ENCODE measurements at places on chromosomes 5 and 9.
A peak's percentile ranks its signal among the peaks of the same experiment; 100 is the strongest.

- no peak for DNase-seq
Measured at GRCh38 chr5:57450991-57451876, 31.4 kb downstream of the ACTBL2 start.

DNA sequence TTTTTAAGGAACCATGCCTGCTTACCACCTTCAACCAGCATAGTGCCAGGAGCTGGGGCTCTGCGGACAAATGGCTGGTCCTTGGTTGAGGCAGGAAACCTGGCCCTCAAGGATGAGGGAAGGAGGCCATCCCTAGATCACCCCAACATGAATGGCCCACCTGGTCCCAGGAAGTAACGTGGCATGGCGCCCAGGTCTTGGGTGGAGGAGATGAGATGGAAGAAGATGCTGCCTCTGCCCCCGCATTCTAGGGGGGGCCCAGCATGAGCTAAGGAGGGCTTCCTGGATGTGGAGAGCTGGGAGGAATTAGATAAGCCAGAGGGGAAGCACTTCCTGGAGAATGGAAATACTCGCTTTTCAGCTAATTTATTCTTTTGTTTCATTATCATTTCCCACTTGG lies 95.0 kb downstream of the DAB2IP start:
- DNase-seq, result no peak

- DNase-seq, result no peak
Measured at GRCh38 chr5:80825786-80826460, 134.2 kb upstream of the RASGRF2 start.

GRCh38 chr5:77218263-77218662 lies 7.8 kb downstream of the PDE8B start:
- no peak for DNase-seq

- no peak for DNase-seq
Measured at GRCh38 chr5:52441768-52442167, 345.9 kb upstream of the ITGA1 start.

GRCh38 chr5:136677217-136677616 lies 311.9 kb upstream of the TRPC7 start:
- DNase-seq, result no peak

DNA sequence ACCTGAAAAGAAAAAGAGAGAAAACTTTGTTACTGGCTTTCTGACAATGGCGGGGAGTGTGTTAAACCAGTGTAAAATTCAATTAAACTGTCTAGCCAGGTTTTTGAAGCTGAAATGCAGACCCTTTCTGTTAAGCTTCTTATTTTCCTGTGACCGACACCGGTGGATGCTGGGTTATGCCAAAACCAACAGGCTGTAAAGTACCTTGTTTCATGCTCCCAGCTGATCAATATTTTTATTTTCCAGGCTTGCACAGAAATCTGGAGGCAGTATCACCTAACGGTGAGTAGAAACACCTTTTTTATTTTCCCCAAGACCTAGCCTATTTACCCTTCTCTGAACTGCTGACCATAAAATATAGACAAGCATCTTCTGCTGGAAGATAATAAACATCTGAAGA lies 94.9 kb upstream of the GRHPR start:
- DNase-seq, result no peak

- no peak for DNase-seq
Measured at GRCh38 chr9:127987103-127987614, 6.4 kb upstream of the EEIG1 start.

DNA sequence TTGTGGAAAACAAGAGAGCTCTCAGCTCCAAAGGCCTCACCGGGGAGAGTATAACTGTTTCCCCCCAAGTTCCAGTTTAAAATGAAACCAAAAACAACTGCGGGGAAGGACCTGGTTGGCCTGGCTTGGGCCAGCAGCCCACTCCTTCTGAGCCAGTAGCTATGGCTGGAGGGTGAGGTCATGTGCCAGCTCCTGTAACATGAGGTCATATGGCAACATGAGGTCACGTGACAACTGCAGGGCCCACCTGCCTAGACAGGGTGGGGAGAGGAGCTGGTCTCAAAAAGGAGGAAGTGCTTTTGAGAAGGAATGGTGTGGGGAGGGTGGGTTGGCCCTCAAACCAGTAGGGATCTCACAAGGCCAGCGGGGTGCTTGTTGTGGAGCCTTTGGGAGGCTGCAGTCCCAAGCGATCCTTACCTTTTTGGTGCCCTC lies 29.3 kb upstream of the CRB2 start:
- no peak for DNase-seq

- DNase-seq, result no peak
Measured at GRCh38 chr9:70340572-70340971, 73.9 kb downstream of the KLF9 start.

GRCh38 chr9:129746092-129746777 lies 6.6 kb downstream of the PTGES start:
- DNase-seq, result no peak

DNA sequence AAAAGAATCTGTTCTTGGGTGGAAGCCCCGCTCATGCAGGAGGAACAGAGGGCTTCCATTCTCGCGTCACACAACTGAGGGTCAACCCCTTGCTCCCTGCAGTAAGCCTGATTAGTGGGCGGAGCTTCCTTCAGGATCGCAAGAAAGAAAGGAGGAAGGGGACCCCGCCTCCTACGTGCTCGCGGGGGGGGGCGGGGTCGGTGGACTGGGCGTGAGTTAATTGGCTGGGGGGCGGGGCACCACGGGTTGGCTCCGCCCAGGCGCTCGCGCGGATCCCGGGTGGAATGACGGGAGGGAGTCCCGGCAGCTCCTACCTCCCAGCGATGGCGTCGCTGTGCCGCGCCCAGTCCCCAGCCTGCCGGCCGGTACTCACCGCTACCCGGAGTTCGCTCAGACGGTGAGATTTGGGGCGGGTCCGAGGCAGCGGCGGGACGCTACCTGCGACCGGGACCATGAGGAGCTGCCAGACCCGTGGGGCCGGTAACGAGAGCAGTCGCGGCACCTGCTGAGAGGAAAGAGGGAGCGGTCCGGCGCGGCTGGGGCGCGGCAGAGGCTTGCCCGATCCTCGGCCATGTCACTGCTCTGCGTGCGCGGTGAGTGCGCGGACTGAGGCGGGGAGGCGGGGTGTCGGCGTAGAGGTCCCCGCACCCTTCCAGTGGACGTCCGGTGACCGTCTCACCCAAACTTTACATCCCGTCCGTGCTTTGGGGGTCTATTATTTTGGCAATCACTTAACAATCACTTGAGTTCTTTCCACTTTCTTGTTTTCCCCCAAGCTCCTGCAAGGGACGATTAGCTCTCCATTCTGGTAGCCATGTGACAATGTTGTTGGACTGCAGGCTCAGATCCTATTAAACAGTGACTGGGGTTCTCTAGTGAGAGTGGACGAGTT lies at the start of gene UNC13B:
Gene UNC13B, plus strand, starts transcription at position 297 of the 892 bp plus-strand sequence. Its CDS starts 275 bp downstream, at position 572.
- DNase-seq, result peak; percentile 96

GRCh38 chr5:98911280-98912040 lies 17.3 kb downstream of the CHD1 start:
- DNase-seq, result no peak

DNA sequence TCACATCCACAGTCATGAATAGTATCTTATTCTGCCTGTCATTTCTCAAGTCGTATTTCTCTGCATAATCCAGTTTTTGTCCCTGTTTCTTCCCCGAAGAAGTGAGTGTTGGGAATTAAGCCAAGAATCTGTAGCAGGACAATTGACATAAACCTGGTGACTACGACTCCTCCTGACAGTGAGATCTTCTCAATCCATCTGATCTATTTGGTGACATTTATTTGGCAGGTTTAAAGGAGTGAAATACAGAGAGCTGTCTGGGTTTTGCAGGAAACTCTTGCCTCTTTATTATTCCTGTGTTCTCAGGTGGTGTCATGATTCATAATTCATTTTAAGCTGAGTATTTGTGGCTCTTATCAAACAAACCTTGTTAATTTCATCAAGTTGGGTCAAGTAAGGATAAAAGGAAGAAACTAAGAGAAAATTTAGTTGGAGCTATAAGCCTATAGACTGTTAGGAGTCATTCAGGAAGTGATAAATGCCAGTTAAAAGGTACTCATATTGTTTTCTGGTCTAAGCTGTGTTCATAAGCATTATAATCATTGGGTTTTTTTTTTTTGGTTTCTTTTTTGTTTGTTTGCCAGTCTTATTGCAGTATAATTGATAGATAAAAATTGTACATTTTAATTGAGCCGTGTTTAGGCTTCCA lies 95.9 kb upstream of the PCSK1 start:
- no peak for DNase-seq

DNA sequence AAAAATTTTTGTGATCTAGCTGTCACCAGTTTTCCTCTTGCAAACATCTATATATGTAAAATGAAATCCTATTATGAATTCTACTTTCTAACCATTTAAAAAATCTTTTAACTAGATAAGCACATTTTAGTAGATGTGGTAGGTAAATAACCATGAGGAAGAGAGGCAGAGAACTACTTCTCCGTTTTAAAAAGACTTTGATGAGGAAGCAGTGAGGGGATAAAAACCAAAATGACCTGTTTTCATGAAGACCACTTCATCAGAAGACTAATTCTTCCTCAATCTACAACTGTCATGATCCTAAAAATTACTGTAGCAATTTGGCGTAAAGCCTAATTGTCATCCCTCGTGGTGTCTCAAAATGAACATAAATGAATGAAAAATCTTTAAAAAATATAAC lies 15.7 kb upstream of the ERBIN start:
- DNase-seq, result no peak

DNA sequence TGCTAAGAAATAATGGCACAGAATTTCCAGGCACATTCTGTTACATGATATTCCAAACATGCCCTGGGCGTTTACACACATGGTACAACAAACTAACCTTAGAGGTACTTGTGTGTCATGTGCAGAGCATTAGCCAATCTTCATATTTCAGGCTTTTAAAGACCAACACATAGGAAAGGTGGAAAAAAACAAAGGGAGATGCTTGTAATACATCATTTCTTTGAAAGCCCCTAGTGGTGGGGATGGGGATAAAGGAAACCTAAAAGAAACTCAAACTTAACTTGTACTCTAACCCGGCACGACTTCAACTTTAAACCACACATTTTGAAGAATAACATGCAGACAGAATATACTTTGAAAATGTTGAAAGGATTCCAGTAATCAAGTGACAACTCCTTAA lies 133.6 kb downstream of the PTPRD start:
- no peak for DNase-seq

All from head of caudate nucleus (tissue), 42 donors.